ENCODE measurements at places on chromosomes 12 and 14. TPM values are rescaled to one million over a fixed set of nuclear protein-coding genes. Genes with fewer than 3 reads are reported as not detected.

The TAS2R19 gene
- total RNA-seq = 2.8 TPM

The KLHDC1 gene
- total RNA-seq = 7.8 TPM

The NTF3 gene
- 0.84 TPM for total RNA-seq

The RFLNA gene
- not detected for total RNA-seq

The PAPLN gene
- 6.4 TPM for total RNA-seq

The CAPS2 gene
- 6.4 TPM for total RNA-seq

DNA sequence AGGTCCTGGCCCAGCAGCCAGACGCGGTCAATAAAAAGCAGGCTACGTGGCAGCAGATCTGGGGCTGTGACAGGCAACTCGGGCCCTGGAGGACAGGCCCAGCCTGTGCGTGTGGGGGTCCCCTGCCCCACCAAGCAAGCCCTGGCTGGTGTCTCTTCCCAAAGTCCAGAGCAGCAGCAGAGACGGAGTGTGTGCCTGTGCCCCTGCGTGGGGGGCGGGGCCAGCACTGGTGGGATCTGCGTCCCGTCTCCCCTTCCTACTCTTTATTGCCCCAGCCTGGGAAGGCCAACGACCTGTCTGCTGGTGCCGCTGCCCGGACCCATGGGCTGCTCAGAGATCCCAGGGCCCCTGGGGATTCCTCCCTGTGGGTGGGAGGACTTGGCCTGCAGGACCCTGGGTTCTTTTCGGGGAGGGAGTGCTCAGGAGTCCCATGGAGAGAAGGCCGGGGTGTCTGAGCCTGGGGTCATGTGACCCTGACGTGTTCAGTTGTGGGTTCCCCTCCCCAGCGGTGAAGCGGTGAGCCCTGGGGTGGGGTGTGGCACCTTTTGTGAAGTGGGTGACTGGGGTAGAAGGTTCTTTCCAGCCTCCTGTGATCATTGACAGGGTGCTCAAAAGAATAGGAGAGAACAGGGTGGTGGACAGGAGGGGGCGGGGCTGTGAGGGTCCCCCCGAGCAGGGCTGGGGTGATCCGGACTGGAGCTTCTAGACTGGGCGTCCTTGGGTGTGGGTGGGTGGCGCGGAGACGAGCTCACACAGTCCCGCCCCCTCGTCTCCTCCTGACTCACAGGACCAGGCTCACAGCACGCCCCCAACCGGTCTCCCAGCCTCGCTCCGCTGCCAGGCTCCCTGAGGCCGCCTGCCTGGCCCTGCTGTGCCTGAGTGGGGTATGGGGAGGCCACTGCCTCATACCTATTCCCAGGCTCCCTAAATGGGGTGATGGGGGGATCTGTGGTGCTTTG, 22.4 kb downstream of the ASPG start:
- DNase-seq = peak; percentile 72

DNA sequence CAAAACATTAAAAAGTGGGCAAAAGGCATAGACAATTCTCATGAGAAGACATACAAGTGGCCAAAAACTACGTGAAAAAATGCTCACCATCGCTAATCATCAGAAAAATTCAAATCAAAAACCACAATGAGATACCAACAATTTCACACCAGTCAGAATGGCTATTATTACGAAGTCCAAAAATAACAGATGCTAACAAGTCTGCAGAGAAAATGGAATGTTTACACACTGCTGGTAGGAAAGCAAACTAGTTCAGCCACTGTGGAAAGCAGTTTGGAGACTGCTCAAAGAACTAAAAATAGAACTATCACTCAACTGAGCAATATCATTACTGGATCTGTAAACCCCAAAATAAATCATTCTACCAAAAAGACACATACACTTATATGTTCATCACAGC, 76.2 kb downstream of the PRKD1 start:
- no peak for DNase-seq

GRCh38 chr12:25054076-25054782, 105.3 kb upstream of the BCAT1 start:
- no peak for DNase-seq

- no peak for DNase-seq
Measured at GRCh38 chr12:33942172-33942571, 80.1 kb upstream of the ALG10 start.

- DNase-seq = no peak
Measured at GRCh38 chr12:47359310-47360092, 279.7 kb upstream of the AMIGO2 start.

DNA sequence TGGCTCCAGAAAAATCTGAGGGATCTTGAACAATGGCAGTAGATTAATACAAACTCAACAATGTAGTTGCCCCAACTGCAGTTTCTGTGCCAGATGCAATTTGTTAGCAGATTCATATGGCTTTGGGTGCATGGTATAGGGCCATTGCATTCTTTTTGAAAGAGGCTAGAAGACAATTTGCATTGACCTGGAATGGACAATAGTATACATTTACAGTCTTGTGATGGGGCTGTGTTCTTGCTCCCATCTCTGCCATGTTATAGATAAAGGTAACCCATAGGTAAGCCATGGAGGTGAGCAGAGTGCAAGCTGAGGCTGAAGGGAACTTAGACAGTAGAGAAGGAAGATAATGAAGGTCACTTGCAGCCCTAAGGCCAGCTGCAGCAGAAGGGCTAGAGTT, 50.1 kb upstream of the DIO3 start:
- no peak for DNase-seq

- DNase-seq = peak; percentile 62
Measured at GRCh38 chr14:24054324-24054641, 2.5 kb downstream of the CARMIL3 start.

- DNase-seq = no peak
Measured at GRCh38 chr14:32662211-32662610, 276.5 kb upstream of the NPAS3 start.

GRCh38 chr14:54669721-54670561, 103.0 kb downstream of the SAMD4A start:
- DNase-seq = no peak

DNA sequence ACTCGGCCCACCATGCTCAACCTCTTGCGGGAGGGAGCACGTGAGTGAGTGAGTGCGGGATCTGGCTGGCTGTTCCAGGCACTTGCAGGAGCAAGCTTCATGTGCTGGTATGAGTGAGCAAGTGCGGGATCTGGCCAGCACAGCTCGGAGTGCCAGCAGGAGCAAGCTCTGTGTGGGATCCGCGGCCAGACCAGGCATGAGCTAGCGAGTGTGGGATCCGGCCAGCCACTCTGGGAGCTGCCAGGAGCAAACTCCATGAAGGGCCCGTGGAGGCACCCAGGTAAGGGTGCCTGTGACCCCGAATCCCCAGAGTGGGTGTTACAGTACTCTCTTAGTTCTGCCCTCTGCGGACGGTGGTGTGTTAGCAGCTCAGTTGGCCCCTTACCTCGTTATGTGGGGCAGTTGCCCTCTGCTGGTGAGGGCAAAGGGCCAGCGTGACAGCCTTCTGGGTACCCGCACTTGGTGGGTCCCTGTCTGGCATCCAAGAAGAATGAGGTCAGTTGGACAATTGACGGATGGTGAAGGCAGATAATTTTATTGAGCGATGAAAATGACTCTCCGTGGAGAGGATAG, 38.3 kb downstream of the RAD51B start:
- no peak for DNase-seq

DNA sequence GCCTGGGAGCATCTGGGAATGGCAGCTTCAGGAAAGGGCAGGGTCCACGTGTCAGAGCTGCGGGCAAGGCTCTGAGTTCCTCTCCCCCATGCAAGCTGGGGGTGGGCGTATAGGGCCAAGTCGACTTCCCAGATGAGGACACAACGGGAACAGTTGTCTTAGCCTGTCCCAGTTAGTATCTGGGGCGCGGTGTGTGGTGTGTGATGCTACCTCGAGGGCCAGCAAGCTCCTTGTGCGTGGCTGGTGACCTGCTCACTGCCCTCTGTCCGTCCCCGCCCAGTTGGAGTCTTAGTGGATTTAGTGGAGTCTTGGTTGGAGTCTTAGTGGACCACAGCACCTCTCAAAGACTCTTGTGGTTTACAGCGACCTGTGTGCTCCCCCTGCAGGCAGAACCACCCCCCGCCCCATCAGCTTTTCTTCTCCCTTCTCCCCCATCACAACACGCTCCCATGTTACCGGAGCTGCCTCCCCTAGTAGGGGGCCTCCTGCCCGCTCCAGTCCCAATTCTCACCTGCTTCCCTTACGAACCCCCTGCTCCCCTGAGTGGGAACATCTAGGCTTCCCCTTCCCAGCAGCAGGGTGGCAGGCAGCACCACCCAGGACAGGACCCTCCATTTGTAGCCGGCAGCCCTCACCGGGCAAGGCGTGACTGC, 8.7 kb downstream of the ASPG start:
- DNase-seq = no peak

DNA sequence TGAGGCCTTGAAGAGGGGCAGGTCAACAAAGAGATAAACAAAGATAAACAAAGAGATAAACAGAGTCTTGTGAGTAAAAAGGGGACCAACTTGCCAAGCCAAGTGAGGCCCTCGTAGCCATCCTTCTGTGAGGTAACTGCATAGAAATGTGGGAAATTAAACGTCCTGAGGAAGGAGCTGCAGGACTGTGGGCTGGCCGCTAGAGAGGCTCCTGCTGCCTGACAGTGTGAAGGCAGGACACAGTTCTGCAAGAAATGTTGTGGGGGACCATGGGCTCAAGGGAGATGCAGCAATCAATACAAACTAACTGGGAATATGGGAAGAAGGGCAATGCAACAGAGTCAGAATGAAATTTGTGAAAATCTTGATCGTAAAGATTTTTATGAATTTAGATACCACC, 91.9 kb downstream of the SLC8A3 start:
- DNase-seq = no peak

- no peak for DNase-seq
Measured at GRCh38 chr12:107402041-107403022, 283.3 kb upstream of the PWP1 start.

DNA sequence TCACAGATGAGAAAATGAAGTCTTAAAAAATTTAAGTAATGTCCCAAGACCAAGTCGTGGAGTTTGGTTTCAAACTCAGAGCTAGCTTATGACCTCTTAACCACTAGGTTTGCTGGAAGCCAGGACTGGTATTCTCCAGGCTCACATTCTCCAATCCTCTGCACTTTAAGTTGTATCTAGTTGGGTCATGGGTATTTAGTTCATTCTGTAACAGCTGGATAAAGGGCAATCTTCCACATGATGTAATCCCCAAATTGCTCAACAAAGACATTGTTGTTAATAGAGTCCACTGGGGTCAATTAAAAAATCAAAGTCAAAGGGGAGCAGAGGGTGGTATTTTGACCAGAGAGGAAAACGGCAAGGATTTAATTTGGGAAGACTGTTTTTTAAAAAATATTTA, 17.8 kb upstream of the GAS2L3 start:
- no peak for DNase-seq

DNA sequence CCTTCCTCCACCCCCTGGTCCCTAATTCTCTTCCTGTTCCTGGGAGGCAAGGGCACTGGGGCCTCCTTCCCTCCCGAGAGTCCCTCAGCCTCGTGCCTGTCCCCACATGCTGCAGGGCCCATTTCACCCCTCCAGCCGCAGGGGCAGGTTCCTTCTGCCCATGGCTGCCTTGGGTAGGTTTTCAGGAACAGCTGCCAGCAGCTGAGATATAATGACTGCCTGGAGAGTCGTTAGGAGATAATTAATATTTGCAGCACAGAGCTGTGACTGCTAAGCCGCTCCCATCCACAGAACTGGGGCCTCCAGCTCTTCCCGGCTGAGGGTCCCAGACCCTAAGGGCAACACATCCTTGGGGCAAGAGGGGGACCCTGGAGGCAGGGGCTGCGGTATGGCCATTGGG, 211.9 kb upstream of the LHX5 start:
- no peak for DNase-seq
